ENCODE measurements at places on chromosomes 13 and 19. TPM values are rescaled to one million over a fixed set of nuclear protein-coding genes. Genes with fewer than 3 reads are reported as not detected.

GRCh38 chr13:42524487-42525034 is 49.4 kb upstream of the TNFSF11 start:
- peak; percentile 93 for DNase-seq

DNA sequence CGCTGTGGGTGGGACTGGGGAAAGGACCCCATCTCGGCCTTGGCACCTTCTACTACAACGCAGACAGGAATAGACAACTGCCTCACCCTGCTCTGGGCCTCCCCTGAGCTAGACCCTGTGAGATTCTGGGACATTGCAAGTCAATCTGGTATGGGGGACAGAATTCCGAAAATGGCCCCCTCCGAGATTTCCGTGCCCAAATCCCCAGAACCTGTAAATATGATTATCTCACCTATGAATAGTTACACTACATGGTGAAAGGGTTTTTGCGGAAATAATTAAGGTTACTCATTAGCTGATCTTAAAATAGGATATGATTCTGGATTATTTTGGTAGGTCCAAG is 618 bp upstream of the ZBTB45 start:
- DNase-seq = no peak

GRCh38 chr13:43785261-43785649 is 1.5 kb downstream of the ENOX1 start:
- DNase-seq = no peak

Gene NAT14
- total RNA-seq = 39.4 TPM

- DNase-seq = peak; percentile 4
These were observed 336.0 kb downstream of the TBC1D4 start for GRCh38 chr13:75145927-75146326.

Gene DNAAF3
- total RNA-seq = 2.9 TPM

DNA sequence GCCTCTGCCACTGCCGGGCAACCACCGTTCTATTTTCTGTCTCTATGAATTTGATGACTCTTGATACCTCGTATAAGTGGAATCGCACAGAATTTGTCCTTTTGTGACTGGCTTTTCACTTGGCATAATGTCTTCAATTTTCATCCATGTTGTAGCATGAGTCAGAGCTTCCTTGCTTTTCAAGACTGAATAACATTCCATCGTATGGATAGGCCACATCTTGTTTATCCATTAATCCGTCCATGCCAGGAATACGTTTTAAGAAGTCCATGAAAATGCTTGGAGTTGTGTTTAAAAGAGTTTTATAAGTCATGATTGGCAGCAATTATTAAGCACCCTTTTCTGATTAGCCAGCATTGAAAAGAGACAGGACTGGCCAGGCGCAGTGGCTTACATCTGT is 53.6 kb upstream of the CLDN10 start:
- DNase-seq = peak; percentile 21

- DNase-seq = no peak
These were observed 17.8 kb downstream of the PROZ start for GRCh38 chr13:113176280-113176679.

DNA sequence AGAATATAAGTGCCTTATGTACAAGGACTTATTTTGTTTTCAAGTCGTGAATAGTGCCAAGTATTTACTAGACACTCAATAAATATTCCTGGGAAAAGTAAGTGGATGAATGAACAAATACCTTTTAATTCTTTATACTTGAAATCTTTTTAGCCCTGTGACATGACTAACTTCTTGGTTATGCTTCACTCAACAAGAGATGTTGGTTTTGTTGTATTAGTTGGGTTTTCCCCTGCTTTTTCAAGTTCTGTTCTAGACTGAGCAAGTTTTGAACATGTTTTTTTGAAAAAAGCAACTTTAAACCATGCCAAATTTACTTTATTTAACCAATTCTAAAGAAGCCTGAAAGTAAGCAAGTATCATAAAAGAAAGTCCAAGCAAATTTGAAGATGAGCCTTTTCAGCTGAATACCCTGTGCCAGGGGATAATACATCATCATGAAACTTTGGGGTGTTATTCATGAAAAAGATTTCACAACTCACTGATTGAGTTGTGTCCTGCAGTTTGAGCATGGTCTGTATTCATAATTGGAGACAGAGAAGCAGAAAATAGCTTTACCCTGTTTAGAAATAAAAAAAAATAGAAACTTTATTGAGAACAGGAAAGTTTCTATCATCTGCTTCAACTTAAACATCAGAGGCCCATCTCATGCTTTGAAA is 11.1 kb downstream of the LMO7 start:
- DNase-seq = peak; percentile 92

GRCh38 chr13:26965952-26966700 is 205.5 kb downstream of the USP12 start:
- no peak for DNase-seq

Gene RPL21
- 736 TPM for total RNA-seq

Gene N4BP2L1
- total RNA-seq = 4.7 TPM
